ENCODE measurements at places on chromosomes 13 and 19.

- peak; percentile 46 for DNase-seq
These were observed 561 bp upstream of the GJA3 start for GRCh38 chr13:20161275-20161950.

DNA sequence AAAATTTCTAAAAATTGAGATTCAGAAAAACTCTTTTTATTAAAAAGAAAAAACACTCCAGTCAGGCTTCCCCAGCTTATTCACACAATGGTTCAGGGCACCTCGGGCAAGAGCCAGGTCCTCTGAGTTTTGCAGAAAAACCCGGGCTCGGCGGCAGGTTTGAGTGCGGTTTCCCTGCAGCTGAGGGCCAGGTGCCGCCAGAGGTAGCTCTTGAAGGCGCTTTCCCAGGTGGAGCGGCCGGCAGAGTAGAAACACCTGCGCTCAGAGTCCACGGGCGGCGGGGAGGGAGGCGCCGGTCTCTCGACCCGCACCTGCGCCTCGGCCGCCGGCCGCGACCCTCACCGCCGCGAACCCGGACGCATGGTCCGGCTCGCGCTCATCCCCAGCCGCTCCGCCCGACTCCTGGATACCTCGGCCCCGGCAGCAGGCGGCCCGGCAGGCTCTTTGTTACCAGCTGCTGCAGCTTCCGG, 444 bp downstream of the PROSER1 start:
- no peak for DNase-seq

DNA sequence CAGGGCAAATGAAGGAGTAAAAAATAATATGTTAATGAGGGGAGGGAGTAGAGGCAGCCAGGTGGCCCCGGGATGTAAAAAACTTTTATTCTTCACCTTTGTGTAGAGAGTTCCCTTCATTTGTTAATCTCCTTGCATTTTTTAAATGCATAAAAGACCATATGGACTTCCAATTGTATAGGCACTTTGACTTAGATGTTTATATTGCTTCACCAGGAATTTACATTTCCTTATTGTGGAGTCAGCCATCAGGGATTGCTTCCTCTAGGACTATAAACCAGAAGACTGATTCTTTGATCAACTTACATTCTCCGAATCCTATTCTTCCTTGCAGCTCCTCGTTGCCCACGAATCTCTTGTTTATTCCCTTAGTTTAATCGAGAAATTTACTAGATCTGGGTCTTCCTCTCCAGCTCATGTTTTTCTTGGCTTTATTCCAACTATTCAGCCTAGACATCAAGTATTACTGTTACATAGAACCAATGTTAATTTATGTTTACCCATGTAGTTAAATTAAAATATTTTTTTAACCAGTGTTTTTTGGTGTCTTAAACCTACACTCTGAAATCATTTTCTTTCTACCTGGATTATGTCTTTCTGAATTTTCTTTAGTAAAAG, 1187.0 kb upstream of the SLC10A2 start:
- no peak for DNase-seq

- no peak for DNase-seq
These were observed 4.4 kb downstream of the GRTP1 start for GRCh38 chr13:113359571-113359970.

DNA sequence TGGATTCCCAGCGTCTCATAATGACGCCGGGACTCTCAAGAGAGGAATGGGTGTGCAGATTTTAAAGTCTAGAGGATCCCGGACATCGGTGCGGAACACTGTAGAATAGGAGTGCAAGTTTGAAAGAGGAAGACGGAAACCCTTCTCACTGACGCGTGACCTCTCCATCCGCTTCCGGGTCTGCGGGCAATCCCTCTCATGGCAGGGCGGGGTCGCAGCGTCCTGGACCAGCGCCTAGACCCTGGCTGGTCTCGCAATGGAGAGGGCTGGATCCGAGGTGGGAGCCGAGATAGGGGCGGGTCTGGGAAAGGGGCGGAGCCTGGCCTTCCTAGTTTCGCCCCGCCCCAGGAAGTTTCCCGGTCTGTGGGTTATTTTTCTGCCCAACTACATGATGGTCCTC, 4.6 kb upstream of the ZNF845 start:
- no peak for DNase-seq

DNA sequence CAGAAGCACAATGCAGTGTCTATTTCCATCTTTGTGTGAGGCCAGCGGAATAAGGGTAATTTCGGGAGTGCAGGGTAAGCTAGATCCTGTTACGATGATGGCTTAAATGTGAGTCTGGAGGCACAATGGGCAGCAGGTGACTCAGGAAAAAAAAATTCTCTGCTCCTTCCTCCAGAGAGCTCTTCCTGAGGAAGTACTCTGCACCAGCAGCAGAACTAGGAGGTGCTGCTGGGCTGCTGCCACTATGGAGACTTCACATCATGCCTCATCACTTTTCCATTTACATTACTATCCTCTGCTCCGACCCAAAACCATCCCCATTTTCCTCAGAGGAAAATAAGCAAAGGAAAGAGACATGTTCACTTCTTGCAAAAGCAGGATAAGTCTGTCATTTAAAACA, 282.0 kb downstream of the DNAJC15 start:
- DNase-seq = no peak

GRCh38 chr13:21079221-21079620, 17.8 kb upstream of the LATS2 start:
- no peak for DNase-seq

- DNase-seq = peak; percentile 77
These were observed 746 bp upstream of the ZNF345 start for GRCh38 chr19:36849701-36850558.

DNA sequence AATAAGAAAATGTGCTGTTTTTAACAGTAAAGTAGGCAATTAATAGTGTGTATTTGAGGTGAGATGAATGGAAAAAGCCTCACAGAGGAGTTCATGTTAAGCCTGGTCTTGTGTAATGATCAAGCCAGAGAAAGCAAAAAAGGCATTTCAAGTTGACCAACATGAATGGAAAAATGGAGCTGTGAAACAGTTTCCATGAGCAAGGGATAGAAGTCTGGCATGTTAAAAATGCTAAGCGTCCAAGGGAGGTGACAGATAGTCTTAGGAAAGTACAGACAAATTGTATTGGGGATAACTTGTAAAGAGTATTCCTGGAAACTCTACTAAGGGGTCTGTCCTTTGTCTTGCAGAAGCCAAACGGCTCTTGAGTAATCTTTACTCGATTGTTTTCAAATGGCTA, 506.8 kb upstream of the ATXN8OS start:
- no peak for DNase-seq

Data from CD8-positive, alpha-beta memory T cell (primary cell).